T-helper 17 cell (primary cell): ENCODE measurements at places on chromosomes 7 and 10. TPM values are rescaled to one million over a fixed set of nuclear protein-coding genes. Genes with fewer than 3 reads are reported as not detected.

The ACHE gene
- total RNA-seq = 0.21 TPM

The NEUROD6 gene
- not detected for total RNA-seq

- no peak for DNase-seq
Observed at GRCh38 chr10:93452143-93452542, 30.0 kb downstream of the MYOF start.

GRCh38 chr10:19908991-19909696 is 92.9 kb downstream of the PLXDC2 start:
- no peak for DNase-seq

GRCh38 chr7:117448655-117449054 is 21.4 kb upstream of the ASZ1 start:
- no peak for DNase-seq

- DNase-seq = no peak
Observed at GRCh38 chr10:79148452-79149344, 79.9 kb downstream of the ZMIZ1 start.

DNA sequence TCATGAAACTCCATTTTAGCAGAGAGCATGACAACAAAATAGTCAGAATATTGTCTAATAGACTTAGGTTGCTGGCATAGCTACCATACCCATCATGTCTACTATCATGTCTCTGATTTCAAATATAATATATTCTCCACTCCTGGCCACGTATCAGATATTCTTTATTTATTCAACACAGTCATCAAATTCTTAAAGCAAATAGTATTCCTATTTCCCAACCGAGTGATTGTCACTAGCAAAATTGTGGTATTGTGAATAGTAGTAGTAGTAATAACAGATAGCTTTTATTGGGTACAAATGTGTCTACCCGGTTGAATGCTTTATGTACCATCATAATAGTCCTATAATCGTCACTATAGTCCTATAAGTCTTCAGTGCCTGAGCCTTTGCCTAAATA is 918.6 kb downstream of the KCNMA1 start:
- DNase-seq = no peak

GRCh38 chr7:157432957-157433576 is 96.3 kb downstream of the DNAJB6 start:
- peak; percentile 35 for DNase-seq
